Islet precursor cell (in vitro differentiated cells): ENCODE measurements at places on chromosomes 6 and 20.

DNA sequence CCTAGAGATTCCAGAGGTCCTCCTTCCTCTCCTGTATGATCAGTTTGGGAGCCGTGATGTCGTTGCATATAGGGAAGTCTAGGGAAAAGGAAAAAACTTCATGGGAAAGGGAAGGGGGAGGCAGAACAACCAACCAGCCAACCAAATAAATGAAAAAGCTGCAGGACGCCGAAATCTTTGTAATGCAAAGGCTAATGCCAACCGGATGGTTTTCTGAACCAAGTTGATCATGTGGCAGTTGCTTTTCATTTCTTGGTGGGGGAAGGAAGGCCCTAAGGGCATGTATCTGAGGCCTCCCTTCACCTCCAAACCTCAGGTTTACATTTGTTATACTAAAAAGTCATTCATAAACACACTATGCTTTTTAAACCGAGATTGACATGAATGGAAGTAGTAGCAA lies 167.2 kb downstream of the ARID1B start:
- no peak for DNase-seq

- peak; percentile 67 for DNase-seq
Measured at GRCh38 chr6:25229671-25230321, 49.4 kb upstream of the CARMIL1 start.

DNA sequence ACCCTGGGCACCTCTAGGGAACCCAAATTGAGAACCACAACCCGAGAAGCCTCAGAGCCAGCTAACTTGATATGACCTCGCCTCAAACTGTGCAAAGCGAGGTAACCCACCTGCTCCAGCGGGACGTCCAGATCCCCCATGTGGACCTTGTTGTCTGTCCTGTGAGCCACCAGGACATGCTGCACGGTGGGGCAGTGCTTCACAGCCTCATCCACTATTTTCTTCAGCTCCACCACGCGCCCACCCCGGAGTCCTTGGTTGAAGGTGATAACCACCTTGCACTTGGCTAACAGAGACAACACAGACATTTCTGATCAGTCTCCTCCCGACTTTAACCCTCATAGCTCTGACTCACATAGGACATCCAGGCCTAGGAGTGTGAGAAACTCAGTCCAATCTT lies 30.8 kb upstream of the APMAP start:
- DNase-seq = no peak

- no peak for DNase-seq
Measured at GRCh38 chr6:23413327-23414050, 712.5 kb upstream of the NRSN1 start.

GRCh38 chr6:168148231-168148849 lies 69.3 kb upstream of the FRMD1 start:
- peak; percentile 47 for DNase-seq

- DNase-seq = peak; percentile 44
Measured at GRCh38 chr20:1816384-1817381, 78.5 kb upstream of the SIRPA start.

DNA sequence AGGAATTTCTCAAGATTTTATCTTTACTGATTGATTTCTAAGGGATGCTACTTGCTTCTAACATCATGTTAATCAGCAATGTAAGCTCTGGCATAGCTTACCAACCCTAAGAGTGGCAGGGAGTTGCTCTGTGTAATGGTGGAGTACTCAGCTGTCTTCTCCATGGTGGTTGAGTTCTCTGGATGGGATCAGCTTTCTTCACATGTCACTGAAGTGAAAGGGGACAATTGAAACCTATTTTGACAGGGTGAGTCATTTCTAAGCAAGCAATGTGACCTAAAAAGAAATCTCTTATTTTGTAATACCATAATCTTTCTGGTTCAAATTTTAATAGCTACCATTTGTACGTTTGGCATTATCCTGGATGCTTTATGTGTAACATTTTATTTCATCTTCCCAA lies 430.4 kb downstream of the GJA1 start:
- no peak for DNase-seq

DNA sequence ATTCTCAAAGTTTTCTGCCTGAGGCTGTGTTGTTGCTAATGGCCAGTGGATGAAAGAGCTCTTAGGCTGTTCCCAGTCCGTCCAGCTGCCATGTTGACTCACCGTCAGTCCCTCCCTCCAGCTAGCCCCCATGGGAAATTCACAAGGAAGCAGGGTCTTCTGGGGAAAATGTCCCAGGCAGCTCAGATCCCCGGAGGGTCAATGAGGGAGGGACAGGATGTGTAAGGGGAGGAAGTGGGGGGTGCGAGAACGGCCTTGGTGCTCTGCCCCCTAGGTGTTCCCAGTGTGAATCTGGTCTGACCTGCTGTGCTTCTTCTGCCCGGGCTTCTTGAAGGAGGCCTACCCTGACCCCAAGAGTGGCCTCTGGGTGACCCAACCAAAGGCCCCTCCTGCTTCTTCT lies 65.9 kb downstream of the CEBPB start:
- DNase-seq = peak; percentile 98

- peak; percentile 74 for DNase-seq
Measured at GRCh38 chr6:130872250-130873095, 45.3 kb downstream of the SMLR1 start.

GRCh38 chr6:51855310-51856082 lies 231.9 kb downstream of the PKHD1 start:
- peak; percentile 64 for DNase-seq

- no peak for DNase-seq
Measured at GRCh38 chr20:52269321-52269720, 77.7 kb upstream of the ZFP64 start.

DNA sequence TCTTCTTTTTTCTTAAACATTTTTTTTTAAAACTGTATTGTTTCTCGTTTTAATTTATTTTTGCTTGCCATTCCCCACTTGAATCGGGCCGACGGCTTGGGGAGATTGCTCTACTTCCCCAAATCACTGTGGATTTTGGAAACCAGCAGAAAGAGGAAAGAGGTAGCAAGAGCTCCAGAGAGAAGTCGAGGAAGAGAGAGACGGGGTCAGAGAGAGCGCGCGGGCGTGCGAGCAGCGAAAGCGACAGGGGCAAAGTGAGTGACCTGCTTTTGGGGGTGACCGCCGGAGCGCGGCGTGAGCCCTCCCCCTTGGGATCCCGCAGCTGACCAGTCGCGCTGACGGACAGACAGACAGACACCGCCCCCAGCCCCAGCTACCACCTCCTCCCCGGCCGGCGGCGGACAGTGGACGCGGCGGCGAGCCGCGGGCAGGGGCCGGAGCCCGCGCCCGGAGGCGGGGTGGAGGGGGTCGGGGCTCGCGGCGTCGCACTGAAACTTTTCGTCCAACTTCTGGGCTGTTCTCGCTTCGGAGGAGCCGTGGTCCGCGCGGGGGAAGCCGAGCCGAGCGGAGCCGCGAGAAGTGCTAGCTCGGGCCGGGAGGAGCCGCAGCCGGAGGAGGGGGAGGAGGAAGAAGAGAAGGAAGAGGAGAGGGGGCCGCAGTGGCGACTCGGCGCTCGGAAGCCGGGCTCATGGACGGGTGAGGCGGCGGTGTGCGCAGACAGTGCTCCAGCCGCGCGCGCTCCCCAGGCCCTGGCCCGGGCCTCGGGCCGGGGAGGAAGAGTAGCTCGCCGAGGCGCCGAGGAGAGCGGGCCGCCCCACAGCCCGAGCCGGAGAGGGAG lies 580 bp downstream of the VEGFA start:
- peak; percentile 80 for DNase-seq

DNA sequence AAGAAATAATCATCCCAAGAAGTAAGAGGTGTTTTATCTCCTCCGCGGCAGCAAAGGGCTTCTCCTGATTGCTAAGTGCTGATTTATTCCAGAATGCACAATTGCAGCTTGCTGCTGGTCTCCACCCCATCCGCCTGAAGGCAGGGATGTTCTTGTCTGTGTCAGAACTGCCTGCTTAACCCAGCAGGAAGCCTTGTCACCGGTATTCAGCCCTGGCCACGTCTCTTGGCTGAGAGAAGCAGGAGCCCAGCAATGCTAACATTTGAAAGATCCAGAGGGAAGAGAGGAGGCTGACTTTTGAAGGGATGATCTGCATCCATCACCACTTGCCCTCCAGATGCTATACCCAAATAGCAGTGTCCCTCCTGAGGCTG lies 4.2 kb downstream of the SCML4 start:
- peak; percentile 93 for DNase-seq

GRCh38 chr6:116158641-116159040 lies 32.7 kb upstream of the COL10A1 start:
- DNase-seq = no peak

- DNase-seq = peak; percentile 84
Measured at GRCh38 chr6:43181942-43182860, at the start of gene CUL9. Gene CUL9, plus strand, starts transcription at chr6:43182196. Its CDS starts 2,115 bp downstream, at chr6:43184311.

- no peak for DNase-seq
Measured at GRCh38 chr20:62335532-62335931, 31.6 kb downstream of the LAMA5 start.

DNA sequence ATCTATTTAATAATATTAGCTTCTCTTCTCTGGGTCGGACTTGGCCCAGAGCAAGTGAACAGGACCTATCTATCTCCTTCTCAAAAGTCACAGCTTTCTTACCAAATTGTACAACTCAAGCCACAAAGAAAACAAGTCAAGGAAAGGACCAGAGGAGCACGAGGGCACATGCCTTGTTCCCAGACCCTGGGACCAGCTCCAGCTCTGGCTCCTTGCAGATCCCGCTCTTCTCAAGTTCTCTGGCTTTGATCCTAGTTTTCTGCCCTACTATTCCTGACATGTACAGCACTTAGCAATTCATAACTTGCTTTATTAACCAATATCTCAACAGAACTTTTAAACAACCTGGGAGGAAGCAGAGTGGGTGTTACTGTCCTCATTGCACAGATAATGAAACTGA lies 185.9 kb downstream of the ESR1 start:
- no peak for DNase-seq

DNA sequence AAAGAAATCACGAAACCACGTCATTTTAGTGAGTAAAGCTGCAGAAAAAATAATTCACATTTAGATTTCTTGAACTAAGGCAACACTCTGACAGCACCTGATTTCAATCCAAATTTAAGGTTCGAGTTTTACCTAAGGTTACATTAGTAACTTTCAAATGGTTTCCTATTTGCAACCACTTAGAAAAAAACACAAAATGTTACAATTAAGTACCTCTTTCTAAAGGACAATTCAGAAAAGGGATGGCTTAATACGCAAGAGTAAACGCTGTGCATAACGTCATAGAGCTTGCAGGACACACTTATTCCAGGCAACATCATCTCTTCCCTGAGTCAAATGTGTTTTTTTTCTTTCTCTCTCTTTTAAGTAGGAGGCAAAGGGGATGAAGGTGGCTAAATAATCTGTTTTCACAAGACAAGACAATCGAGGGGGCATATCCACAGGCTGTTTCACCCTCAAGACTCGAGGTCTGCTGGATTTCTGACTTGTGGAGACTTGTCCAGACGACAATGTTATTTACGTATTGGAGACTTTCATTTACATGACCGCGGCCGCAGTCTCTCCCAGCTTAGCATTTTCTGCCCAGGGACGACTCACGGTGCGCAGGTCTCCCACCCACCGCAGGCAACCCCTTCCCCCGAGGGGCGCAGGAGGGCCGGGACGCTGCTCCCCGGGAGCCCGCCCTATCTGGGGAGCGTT lies 86.0 kb downstream of the SESN1 start:
- peak; percentile 80 for DNase-seq

DNA sequence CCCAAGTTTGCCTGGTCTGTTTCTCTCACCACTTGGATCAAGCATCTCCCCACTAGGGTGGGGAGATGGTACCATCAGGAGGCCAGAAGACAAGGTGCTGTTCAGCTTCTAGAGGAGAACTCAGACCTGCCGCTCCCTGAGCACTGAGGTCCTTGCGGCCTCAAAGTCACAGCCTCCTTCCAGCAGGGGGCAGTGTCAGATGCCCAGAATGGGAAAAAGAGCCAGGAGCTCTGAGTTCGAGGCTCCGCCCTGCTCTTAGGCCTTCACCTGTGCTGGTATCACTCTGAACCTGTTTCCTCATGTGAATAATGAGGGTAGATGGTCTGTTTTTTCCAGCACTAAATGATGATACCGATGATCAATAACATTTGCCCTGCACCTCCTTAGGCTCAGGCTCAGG lies 68.7 kb downstream of the TOX2 start:
- peak; percentile 47 for DNase-seq

- no peak for DNase-seq
Measured at GRCh38 chr6:127880429-127880828, 20.4 kb downstream of the THEMIS start.

- DNase-seq = no peak
Measured at GRCh38 chr6:103895136-103895535, 964.6 kb downstream of the HACE1 start.

GRCh38 chr6:147530132-147531060 lies 21.9 kb downstream of the SAMD5 start:
- DNase-seq = no peak

- DNase-seq = peak; percentile 87
Measured at GRCh38 chr6:18155864-18156421, 721 bp downstream of the KDM1B start.

- peak; percentile 49 for DNase-seq
Measured at GRCh38 chr6:50187351-50187921, 137.7 kb upstream of the DEFB112 start.

DNA sequence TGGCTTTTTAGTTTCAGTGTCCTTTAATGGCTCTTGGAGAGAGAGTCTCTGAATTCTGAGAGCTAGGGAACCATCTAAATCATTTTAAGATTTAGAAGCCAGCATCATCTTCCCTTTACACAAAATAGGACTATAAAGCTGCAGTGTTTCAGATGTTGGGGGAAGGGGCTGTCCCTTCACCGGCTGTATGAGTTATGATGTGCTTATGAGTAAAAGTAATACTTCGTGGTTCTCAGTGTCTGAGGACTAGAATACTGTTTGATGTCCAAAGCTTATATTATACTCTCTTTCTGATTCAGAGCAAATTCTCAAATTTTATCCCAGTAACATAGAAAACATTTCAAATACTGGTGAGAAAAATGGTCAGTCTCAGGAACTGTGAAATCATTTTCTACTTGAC lies 63.5 kb upstream of the FAM8A1 start:
- no peak for DNase-seq

DNA sequence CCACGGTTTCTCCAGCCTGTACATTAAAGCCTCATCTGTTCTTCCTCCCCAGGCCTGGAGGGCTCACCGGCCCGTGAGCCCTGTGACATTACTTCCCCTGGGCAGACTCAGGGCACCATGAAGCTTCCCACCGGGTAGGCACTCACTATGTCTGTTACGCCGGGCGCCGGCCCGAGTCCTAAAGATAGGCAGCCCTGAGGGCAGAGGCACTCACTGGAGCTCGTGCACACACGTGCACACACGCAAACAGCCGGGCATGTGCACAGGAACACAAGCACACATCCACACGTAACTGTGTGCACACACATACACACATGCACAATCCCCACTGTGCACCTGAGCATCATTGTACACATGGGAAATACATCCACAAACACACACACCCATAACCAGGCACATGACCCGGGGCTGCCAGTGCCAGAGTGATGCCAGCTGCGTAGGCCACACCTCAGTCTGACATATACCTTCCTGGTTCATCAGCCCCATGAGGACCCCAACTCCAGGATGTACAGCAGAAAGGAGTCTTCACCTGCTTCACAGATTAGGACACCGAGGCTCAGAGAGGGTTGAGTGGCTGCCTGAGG lies 83.7 kb downstream of the YTHDF1 start:
- DNase-seq = no peak

GRCh38 chr20:709423-709822 lies 33.8 kb upstream of the SCRT2 start:
- peak; percentile 35 for DNase-seq

GRCh38 chr20:17498641-17499040 lies 32.5 kb downstream of the BFSP1 start:
- DNase-seq = peak; percentile 21
